ENCODE measurements at places on chromosomes 6 and 20.

DNA sequence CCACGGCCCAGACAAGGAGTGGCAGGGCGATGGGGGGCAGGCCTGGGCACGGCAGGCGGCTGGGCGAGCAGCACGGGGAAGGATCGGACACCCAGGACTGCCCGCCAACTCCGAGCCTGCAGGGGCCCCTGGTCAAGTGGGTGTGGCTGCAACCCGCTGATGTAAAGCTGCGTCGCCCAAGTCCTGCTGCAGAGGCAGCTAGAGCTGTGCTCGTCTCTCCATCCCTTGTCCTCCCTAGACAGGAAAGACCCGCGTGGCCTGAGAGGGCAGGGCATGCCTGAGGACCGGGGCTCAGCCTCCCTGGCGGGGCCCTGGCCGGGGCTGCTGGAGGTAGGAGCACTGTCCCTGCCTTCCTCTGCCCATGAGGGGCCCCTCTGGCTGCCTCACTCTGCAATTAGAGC is 281.2 kb downstream of the CDH4 start:
- DNase-seq, result no peak

GRCh38 chr6:138970159-138970558 is 17.9 kb downstream of the REPS1 start:
- no peak for DNase-seq

DNA sequence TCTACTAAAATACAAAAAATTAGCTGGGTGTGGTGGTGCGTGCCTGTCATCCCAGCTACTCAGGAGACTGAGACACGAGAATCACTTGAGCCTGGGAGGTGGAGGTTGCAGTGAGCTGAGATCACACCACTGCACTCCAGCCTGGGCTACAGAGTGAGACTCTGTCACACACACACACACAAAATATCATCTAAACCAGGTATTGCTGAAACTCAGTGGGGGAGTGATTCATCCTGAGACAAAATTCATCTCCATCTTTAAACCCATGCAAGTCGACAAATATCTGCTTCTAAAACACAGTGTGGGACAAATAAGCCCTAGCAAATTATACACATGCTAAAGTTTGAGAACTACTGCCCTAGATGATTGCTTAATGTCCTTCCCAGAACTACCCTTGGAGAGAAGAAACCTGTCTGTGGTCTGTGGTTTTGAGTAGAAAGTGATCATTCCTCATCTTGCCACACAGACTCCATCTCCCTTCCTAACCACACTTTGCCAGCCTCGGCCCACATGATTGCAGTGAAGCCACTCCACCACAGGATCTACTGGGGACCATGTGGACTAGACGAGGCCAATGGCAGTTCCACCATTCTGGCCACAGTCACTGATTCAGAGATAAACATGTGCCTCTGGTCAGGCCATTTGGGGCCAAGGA is 130.3 kb downstream of the OPRM1 start:
- no peak for DNase-seq

GRCh38 chr6:37399131-37399530 is 33.9 kb upstream of the CMTR1 start:
- no peak for DNase-seq

GRCh38 chr6:112286010-112286409 is 31.6 kb upstream of the LAMA4 start:
- no peak for DNase-seq

DNA sequence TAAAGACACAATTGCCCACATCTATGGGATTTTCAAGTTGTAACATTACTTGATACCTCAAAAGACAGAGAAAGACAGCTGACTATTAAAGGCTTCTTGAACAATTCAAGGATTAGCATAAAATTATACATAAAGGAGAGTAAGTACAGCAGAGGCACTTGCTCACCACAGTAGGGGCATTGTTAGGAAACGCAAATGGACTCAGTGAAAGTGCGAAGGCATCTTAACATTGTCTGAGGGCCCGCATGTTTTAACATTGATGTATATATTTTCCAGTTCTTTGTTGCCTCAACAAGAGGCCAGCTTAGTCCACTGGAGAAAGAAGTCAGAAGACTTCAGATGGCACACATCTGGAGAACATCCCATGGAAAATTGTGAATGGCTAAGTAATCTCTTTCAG is 115.4 kb downstream of the SIM1 start:
- DNase-seq, result no peak

- DNase-seq, result no peak
Observed at GRCh38 chr6:44641344-44642031, 254.0 kb downstream of the CDC5L start.

- DNase-seq, result peak; percentile 55
Observed at GRCh38 chr6:104728448-104728847, 131.3 kb downstream of the HACE1 start.

GRCh38 chr6:26029570-26029856 is 57.7 kb upstream of the HFE start:
- DNase-seq, result no peak

DNA sequence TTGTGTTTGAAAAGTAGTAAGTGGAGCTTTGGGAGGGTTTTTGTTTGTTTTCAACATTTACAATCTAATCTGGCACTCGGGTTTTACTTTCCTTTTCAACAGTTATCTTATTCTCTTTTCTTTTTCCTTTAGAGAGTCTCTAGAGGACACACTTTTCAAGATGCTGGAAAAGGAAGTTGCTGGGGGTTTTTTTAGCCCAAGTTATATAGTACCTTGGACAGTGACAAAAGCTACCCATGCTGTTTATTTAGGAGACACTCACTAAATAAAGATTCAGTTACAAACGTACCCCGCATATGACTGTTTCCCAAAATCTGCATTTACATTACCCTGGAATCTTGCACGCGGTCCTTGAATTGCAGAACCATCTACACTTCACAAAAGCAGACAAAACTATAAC is 78.8 kb downstream of the MAP7 start:
- DNase-seq, result no peak

GRCh38 chr20:32333988-32334885 is 23.9 kb upstream of the ASXL1 start:
- DNase-seq, result peak; percentile 64

- no peak for DNase-seq
Observed at GRCh38 chr6:26455357-26455970, 2.3 kb upstream of the BTN2A1 start.

DNA sequence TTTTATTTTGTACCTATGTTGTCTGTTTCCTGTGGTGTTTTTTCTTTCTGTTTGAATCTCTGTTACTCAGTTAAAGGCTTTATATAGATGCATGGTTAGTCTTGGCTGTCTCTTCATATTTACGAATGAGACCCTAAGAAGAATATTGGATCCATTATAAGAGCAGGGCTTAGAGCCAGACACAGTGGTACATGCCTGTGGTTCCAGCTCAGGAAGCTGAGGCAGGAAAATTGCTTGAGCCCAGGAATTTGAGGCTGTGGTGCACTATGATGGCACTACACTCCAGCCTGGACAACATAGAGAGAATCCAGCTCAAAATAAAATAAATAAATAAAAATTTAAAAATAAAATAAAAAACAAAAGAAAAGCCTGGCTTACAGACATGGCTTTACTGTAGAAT is 211.1 kb downstream of the SOD2 start:
- no peak for DNase-seq

- DNase-seq, result no peak
Observed at GRCh38 chr6:143936778-143937667, 71.0 kb downstream of the PLAGL1 start.

GRCh38 chr20:15310361-15310760 is 972.9 kb upstream of the FLRT3 start:
- DNase-seq, result no peak

Data from lung (tissue), 17 donors.